ENCODE measurements at places on chromosomes 6 and 20.

- no peak for DNase-seq
Measured at GRCh38 chr20:11221046-11221445, 547.2 kb upstream of the JAG1 start.

GRCh38 chr20:1897965-1898464 lies 2.8 kb downstream of the SIRPA start:
- DNase-seq = no peak

DNA sequence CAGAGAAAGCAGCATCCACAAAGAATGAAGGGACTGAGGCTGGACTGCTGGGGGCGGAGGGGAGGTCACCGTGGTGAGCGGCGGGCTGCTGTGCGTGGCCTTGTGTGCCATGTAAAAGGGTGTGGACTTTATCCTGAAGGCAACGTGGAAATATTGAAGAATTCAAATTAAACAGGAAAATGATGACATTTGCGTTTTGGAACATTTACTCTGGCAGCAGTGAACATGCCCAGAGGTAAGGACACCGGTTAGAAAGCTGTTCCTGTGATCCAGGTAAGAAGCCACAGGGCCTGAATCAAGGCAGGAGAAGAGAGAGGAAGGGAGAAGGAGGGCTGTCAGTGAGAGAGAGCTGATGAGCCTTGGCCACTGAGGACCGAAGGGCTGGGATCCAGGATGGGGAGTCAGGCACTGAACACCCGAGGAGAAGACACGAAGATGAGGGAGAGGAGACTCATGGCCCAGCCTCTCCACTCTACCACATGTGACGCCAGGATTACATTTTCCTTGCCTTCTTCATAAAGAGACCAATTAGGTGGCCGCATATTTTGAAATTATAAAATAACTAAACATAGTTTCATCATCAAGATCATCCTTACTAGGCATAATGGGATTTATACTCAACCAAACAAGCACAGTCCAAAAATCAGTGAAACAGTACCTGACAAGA lies 58.4 kb downstream of the TRAM2 start:
- no peak for DNase-seq

DNA sequence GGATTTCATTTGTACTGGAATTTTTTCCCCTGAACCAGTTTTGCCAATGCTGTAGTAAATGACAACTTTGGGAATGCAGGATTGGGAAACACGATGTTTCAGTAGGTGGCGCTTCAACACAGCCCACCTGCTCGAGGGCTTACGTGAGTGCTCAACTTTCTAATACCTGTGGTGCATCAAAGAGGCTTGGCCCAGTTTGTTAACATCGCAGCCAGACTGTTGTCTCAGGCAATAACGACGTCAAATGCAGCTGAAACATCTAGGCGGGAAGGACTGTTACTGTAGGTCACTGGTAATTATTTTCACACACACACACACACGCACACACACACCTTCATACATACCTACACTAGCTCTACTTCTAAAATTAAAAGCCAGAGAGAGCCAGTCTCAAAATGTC lies 815.5 kb upstream of the SLC35B3 start:
- DNase-seq = no peak

DNA sequence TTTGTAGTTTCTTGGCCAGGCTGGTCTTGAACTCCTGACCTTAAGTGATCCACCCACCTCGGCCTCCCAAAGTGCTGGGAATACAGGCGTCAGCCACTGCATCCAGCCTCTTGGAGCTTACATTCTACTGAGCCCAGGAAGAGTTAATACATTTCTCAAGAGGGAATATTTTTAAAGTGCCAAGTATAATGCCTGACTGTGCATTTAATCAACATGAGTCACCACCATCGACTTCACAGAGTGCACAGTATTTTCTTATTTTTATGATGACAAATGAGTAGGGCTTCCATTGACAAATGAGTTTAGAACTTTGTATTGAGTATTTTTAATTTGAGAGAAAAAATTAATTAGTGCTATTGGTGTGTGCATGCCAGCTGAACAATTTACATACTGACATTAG lies 72.2 kb downstream of the SASH1 start:
- no peak for DNase-seq

DNA sequence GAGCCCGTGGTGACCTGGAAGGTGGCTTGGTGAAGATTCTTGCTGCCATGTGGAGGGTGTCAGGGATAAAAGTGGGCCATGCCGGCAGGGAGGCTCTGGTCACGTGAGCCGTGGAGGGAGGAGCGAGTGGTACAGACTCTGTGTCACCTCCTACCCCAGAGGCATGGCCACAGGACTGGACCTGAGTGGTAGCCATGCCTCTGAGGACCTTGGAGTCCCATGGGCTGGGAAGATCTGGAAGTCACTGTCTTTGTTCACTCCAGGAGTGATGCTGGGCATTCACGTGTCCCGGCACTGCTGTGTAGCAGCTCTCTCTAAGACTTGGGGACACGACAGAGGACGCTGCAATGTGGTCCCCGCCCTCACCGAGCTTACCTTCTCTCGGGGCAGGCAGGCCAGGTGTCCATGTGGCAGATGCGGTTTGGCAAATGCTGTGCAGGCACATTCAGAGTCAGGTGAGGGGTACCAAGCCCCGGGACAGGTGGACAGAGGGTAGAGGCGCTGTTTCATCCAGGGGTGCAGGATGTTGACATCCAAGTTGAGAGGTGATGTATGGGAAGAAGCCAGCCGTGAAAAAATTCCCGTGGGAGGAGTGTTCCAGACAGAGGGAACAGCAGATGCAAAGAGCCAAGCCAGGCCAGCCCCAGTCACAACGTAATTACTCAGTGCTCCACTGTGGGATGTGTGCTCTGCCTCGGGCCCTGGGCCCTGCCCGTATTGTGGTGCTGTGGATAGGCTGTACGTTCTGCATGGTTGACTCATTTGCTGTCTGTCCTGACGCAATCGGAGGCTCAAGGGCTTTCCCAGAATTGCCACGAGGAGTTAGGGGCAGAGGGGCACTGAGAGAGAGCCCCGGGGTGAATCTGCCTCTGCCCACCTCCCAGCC lies 307.8 kb downstream of the TAF4 start:
- no peak for DNase-seq

DNA sequence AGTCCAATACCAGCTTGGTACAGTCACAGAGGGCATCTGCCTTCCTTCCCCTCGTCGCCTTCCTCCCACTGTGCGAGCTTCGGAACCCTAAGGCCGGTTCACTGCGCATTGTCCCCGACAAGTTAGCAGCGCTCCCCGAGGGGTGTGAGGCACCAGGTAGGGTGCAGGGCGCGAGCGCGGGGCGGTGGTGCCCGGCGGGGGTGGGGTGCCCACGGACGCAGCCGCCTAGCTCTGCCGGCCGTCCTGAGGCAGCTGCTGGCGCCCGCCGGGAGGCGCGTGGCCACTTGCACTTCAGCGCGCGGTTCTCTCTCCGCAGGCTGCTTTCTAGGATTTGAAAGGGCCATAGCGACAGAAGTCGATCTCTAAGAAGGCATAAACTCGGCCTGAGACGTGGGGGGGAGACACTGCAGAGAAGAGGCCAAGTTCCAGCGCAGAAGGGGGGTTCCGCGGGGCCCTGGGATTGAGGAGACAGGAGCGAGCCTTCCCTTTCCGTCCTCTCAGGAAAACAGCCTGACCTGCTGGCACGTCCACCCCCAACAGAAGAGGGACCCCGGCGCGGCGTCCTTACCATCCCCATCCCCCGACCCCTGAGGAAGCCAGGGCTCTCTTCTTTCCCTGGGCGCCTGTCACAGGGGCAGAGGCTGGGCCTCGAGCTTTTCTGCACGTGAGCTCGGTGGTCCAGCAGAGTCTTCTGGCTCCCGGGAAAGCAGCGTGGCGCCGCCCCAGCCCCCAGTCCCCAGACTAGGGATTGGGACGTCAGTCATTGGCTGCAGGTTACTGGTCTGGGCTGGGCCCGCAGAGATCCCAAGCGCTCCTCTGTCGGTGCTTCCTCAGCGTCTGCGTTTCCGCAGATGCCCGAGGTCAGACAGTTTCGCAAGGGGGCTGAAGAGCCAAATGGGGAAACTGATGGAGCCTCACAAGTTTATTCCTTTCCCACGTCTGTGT lies 15.6 kb upstream of the PRDM13 start:
- DNase-seq = no peak

DNA sequence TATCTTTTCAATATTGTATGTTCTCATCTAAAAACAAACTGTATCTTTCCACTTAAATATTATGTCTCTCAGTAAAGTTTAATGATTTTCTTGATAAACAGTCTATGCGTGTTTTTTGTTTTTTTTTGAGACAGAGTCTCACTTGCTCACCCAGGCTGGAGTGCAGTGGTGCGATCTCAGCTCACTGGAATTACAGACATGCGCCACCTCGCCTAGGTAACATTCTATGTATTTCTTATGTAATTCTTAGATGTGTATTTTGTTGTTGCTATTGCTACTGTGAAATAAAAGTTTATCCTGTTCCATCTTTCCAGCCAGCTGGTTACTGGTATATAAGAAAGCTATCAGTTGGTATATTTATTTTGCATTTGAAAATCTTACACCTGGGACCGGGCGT lies 29.4 kb downstream of the ABHD12 start:
- DNase-seq = no peak

- DNase-seq = no peak
Measured at GRCh38 chr20:50238081-50238800, 47.6 kb downstream of the CEBPB start.

DNA sequence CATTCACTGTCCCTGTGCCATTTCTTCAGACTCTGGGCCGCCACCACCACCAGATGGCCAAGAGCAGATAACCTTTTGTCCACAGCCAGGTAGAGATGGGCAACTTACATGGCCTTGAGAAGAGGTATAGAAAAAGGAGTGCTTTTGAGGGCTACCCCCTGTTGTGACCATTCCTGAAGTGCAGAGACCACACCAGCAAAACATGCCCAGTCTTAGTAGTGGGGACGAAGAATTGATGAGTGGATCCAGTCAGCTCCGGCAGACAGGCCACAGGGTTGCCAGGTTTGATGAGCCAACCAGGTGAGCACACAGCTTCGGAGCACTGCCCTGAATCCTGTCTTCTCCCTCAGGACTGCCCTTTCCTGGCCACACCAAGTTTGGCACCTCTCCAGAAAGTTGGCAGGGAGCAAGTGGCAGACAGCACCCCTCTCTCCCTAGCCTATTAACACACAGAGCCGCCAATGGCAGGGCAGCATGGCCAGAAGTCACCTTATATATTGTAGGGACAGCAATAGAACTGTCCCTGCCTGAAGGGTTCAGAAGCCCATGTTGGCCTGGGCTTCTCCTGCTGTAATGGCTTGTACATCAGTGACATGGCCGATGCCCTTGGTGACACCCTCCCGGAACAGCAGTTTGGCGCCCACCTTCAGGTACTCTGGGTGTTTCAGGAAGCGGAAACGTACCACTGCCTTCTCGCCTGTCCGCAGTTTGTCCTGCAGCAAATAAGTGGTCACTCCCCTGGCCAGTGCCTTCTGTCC lies 7.8 kb downstream of the GTPBP2 start:
- DNase-seq = no peak

DNA sequence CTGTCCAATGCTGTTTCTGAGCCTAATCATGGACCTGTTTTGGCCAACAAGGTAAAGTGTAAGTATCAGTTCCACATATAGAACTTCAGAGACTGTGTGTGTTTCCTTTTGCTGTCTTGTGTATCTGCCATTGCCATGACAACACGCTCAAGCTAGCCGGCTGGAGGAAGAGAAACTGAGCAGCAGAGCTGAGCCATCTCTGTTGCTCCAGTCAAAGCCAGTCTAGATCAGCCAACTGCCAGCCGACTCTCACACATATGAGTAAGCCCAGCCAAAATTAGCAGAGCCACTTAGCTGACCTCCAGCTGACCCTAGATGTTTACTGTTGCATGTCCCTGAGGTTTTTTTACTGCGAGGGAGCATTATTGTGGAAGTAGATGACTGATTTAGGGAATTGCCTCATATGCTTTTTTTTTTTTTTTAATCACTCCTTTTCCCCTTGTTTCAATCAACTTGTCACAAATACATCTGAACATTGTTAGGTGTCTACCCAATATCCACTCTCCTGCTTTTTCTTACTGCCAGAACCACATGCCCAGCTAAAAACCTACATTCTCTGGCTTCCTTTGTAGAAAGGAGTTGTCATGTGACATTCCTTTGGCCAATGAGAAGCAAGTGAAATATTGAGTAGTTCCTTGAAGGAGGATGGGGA lies 304.3 kb upstream of the SUPT3H start:
- no peak for DNase-seq

GRCh38 chr6:149094156-149094555 lies 223.4 kb upstream of the TAB2 start:
- DNase-seq = no peak
